ENCODE measurements at places on chromosomes 12 and 14.

DNA sequence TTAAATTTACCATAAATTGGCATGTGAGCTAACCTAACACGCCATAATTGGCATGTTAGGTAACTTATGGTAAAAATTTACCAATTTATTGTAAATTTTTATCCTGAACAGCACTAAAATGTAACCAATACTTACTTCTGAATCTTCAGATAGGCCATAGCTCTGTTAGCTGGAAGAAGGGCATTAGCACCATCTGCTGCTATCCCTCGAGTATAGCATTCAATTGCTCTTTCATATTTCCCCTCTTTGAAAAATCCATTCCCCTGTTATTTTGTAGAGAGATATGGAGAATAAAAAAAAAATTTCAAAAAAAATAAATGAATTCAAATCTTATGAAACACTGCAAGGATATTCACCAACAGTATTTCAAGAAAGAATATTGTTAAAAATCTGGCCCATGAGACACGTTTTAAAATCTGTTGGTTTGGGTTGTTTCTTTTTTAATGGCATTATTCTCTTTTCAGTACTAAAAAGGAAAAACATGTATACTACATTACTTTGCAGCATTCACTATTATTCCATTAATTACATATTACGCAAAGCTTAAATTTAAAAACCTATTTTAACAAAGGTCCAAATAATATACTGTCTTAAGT, 19.1 kb downstream of the RPAP3 start:
- DNase-seq, result peak; percentile 36

GRCh38 chr12:128079-128478, 61.5 kb downstream of the IQSEC3 start:
- no peak for DNase-seq

- DNase-seq, result no peak
These were observed 205.0 kb downstream of the SUDS3 start for GRCh38 chr12:118581371-118581770.

DNA sequence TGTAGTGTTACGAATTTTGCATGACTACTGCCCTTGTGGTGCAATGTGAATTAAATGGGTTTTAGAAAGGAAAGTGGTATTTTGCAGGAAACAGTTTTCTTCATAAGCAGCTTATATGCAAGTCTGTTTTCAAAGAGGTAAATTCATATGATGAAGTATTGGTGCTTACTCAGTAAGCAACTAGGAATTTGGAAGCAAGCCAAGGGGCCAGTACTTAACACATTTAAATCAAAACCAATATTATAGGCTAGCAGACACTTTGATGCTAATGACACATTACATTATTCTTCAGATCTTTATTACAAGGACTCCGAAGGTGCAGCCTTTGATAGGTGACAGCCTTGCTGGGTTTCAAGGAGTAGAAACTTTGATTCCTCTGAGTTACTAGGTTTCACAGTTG, 23.1 kb downstream of the MGAT4C start:
- no peak for DNase-seq

DNA sequence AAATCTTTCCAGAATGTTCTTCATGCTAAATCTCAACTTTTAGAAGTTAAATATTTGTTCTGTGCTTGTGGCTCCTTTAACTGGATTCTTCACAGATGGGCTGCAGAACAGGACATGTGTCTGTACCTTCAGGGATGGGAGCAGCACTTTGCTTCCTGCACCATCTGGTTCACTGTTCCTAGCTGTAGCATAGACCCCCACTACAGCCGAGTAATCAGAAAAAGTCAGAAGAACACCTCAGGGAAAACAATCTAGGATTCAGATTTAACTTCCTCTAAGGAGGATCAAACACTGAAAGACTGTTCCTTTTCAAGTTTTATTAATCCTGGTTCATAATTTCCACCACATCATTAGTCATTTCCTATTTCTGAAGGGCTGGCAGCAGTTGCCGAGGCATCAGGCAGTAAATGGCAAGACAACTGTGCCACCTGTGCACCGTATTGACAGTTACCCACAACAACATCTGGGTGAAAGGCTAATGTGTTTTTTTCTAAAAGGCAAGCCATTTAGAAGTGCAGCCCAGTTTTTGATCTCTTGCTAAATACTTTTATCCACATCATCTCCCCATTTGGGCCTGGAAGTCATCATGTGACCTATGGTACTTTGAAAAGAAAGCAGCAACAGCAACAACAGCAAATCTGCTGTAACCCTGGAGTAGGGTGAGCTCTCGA, 212.8 kb upstream of the BMP4 start:
- DNase-seq, result peak; percentile 66

DNA sequence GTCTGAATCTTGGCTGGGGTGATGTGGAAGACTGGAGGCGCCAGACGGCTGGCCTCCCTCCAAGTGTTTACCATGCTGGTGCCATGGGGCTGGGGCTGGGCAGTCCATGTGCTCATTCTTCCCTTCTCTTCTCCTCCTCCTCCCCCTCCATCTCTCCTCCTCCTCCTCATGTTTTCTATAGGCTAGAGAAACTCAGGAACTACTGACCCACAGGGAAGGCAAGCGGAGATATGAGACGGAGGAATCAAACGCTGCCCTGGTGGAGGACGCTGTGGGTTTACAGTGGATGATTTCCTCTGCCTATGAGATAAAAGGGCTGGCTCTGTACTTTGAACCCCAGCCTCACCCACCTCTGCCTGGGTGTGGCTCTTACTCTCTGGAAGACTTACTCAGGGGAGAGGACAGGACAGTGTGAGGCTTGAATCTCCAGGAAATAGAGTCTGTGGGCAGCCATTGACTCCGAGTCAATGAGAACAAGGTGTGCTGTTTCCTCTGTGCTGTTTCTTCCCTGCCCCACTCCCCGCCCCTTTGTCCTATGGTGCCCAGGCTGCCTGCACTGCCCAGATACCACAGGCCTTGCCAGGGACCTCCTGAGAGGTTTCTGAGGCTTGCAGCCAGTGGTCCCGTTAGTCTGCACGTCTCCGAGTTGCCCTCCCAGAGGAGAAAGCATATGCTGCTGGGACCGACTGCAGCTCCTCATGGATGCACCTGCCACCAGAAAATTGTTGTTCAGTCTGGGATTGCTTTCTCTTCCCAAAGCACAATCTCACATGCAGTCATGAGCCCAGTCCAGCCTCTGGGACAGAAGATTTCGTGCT, 132.6 kb upstream of the ARHGAP5 start:
- DNase-seq, result no peak

DNA sequence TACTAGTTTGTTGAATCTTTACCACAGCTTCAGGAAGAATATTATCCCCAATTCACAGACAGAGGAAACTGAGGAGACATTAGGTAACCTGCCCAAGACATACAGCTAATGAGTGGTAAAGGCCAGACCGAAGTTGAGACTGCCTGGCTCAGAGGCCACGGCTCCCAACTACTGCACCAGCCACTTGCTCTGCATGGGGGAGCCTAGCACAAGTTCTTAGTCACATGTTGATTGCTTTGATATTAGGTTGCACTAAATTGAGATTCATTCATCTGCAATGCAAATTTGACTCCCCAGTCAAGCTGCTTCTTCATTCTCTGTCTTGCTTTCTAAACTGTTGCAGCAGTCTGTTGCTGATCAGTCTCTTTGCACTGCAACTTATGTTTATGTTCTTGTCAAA, 25.9 kb upstream of the POLR3B start:
- no peak for DNase-seq

- no peak for DNase-seq
These were observed 5.5 kb downstream of the APOLD1 start for GRCh38 chr12:12790956-12791355.

DNA sequence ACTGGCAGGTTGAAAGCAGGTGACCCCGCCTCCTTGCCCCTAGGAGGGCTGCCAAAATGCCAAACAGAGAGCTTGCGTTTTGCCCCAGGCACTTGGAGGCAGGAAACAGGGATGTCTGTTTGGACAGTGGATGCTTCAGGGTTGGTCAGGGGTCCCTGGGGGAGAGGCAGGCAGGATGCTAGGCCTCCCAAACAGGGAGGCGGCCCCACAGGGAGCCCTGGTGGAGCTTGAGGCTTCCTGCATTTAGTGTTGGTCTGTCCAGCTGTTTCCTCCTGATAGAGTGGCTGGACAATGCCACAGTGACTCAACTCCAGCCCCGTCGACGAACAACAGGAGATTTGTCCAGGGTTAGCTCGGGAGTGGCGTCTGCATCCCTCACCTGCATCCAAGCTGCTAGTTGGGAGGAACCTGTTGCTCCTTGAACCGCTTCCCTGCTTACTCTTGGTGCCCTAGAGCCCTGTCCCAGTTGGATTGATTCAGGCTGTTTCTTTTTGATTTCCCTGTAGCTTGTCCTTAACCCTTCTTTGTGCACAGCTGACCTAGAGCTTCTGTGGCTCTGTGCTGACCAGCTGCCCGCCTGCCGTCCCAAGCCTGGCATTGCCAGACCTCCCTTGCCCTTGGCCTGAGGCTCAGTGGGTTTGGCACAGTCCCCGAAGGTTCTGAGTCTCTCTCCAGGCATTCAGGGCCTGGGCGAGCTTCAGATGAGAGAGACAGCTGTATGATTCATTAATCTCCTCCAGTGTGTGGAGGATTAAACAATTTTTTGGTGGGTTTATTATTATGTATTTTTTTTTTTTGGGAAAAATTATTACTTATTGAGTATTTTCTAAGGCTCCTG, 45.9 kb downstream of the TSPAN9 start:
- peak; percentile 98 for DNase-seq

GRCh38 chr14:59564366-59564765, 12.2 kb downstream of the CCDC175 start:
- DNase-seq, result no peak

GRCh38 chr12:99984271-99985128, at the start of gene ANKS1B:
Gene ANKS1B, minus strand, starts transcription at chr12:99984936. Its CDS starts 699 bp downstream, at chr12:99984237.
- DNase-seq, result peak; percentile 48

DNA sequence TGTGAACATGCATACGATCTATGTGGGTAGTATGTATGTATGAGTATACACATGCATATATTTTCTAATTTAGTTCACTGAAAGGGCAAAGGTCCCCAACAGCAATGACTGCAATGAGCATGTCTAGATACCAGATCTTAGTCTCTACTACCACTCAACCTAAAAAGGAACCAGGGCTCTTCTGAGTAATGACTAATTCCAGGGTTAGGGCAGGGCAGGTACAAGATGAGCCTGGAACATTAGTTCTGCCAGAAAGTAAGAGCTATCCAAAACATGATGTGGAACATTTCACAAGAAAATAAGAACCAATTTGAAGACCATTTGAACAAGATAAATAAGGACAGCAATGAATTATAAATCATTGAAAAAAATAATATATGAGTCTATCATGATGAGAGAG, 91.3 kb upstream of the PDZRN4 start:
- DNase-seq, result no peak

- no peak for DNase-seq
These were observed 316.9 kb downstream of the DAD1 start for GRCh38 chr14:22271838-22272799.

DNA sequence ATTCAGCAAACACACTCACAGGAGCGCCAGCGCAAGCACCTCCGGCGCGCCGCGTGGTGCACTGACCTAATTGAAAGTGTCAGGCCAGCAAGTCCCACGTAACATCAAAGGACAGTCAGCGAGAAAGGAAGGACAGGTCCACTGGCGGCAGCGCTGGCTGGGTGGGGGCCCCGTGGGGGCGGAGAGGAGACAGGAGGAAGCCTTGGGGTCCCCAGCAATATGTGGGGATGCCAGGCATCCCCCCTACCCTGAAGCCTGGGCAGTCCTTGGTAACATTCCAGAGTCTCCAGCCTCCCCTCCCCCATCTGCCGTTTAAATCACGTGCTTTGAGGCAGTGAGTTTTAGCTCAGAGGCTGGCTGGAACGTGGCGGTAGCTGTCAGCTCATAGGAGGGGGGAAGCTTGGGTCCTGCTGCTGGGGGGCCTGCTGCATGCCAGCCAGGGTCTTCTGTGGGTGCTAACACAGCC, 159.2 kb downstream of the CALM1 start:
- DNase-seq, result no peak

- no peak for DNase-seq
These were observed 9.7 kb upstream of the ANKLE2 start for GRCh38 chr12:132771126-132771838.

DNA sequence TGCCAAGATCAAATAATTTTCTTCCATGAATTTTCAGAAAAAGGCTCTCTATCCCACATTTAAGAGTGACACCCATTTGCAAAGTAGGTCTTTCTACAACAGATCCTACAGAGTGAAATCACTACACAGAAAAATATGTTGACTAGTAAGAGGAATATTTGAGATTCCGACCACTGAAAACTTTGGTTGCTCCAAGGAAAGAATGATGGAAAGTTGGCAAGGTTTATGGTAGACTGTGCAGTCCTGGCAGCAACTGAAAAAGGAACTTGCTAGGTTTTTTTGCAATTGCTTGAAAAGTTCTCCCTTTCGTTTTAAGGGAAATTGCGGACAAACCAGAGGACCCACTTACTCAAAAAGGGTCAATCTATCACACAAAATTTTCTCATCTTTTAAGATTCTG, 83.1 kb upstream of the TSPAN8 start:
- DNase-seq, result no peak

GRCh38 chr14:48771717-48772116, 814.5 kb downstream of the RPS29 start:
- no peak for DNase-seq

DNA sequence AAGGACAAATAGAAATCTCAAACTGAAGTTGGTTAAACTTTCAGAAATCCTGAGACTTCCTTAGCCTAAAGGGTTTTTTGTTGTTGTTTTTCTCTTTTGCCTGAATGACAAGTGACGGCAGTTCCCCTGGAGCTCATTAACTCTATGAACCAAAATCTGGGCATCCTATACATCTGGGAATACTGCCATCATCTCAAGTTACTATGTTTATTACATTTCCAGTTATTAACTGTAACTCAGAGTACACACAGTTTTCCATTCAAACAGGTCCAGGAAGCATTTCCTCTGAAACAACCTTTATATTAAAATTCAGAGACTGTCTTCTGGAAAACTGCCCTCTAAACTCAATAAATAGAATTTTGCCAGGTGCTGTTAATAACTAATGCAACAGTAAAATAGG, 55.6 kb upstream of the CDKL1 start:
- no peak for DNase-seq

DNA sequence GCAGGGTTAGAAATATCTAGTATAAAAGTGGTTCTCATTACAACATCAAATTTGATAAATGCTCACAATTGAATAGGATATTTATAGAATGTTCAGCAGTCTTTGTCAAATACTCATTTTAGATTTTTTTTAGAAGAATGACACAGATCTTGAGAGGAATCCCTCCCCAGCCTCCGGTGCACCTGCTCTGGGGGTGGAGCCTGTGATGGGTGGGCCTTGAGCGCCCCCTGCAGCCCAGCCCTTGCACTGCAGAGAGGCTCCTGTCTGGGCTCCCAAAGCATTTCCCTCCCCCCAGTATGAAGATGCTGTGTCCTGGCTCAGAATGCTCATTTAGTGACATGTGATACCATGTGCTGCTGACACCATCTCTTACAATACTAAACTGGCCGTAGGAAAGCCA, 792.3 kb downstream of the TMEM121 start:
- no peak for DNase-seq
